NCI-H446 treated with DMSO at 0.1 percent for 48 hours (cell line): ENCODE measurements at places on chromosomes 12 and 14.

- DNase-seq = peak; percentile 46
These were observed 1.2 kb upstream of the NEMF start for GRCh38 chr14:49853572-49854375.

DNA sequence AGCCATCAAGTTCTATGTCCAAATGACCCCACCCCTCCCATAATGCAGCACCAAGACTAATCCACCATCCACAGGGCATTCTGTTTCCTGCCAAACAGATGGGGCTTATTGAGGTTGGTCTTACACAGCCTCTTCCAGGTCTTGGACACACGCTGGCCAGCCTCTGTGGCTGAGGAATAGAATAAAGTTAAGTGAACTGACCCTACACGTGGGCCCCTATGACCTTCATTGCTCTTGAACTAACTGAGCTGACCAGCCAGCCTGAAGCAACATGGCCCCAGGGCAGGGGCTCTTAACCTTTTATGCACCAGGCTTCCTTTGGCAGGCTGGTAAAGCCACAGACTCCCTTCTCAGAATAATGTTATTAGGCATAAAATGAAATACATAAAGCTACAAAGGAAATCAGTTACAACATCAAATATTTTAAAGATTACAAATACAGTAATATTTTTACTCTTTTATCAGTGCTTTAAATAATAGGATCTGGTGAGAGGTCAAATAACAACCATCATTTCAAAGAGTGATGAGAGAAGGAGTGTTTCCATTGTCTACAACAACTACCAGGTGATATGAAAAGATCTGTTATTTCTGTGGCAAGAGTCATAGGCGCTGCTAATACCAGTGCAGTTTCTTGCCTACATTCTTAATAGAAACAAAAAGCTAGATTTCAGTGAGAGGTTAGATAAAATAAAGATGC is 192.9 kb upstream of the NUDT4 start:
- DNase-seq = no peak

GRCh38 chr14:87615822-87616679 is 376.9 kb downstream of the GALC start:
- peak; percentile 18 for DNase-seq

- DNase-seq = no peak
These were observed 79.9 kb downstream of the BBS10 start for GRCh38 chr12:76268267-76268666.

GRCh38 chr14:41607966-41608663 is 1.4 kb downstream of the LRFN5 start:
- peak; percentile 32 for DNase-seq

- DNase-seq = peak; percentile 89
These were observed 479.6 kb downstream of the ADAMTS20 start for GRCh38 chr12:43072431-43072830.

GRCh38 chr14:51365241-51365965 is 125.4 kb downstream of the TMX1 start:
- no peak for DNase-seq

GRCh38 chr12:59736359-59736758 is 140.5 kb downstream of the SLC16A7 start:
- no peak for DNase-seq

DNA sequence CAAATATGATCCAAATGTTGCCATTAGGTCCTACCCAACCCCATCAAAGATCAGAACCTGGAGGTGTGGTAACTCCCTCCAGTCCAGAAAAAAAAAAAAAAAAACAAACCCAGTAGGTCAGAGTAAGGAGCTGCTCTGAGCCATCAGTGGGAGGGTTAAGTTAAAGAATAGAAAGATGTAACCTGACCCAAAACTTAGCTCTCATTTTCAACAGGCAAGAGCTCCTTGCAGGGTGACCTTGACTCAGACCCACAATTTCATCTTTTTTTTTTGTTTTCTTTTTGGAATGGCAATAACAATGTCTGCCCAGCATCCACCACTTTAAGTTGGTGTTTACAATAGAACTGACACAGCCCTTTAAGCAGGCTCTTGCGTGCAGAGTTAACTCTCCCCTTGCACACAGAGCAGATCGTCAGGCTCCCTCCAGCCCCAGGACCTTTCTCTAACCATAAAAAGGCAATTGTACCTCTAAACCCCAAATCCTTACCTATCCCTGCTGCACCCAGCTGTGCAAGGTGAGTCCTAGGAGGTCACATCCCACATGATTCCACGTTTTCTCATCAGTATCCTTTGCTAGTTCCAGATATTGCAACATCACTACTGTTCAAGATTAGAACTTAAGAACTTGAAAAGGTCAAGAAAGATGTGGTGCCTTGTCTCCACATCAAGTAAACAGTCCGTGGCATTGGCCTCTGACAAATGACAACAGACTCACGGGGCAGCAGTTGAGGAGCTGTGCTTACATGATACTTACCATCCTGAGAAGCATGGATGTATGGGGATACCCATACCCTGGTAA is 178.6 kb upstream of the EEA1 start:
- DNase-seq = no peak

- no peak for DNase-seq
These were observed 505.5 kb downstream of the NPAS3 start for GRCh38 chr14:33444136-33444535.

- no peak for DNase-seq
These were observed 31.5 kb downstream of the SLC17A8 start for GRCh38 chr12:100388382-100388781.

DNA sequence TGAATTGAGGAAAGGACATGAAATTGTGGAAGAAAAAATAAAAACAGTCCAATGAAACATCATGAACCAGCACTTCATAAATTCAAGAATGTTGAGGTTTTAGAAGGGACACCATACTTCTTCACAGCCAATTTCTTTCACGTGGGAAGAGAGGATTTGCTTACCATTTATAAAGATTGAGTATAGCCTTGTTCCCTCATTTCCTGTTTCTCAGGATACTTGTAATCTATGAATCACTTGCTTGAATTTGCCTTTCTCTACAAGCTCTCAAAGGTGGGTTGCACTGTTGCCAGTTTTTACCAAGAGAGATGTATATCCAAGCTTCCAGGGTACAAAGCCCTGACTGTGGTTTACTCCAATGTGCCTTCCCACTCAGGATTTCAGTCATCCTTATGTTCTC is 116.1 kb downstream of the DUSP6 start:
- DNase-seq = no peak

GRCh38 chr12:45416126-45416525 is 200.2 kb downstream of the ANO6 start:
- no peak for DNase-seq

GRCh38 chr12:115377230-115377629 is 693.3 kb upstream of the TBX3 start:
- DNase-seq = no peak

GRCh38 chr14:103966631-103967030 is 24.3 kb upstream of the RD3L start:
- DNase-seq = no peak

DNA sequence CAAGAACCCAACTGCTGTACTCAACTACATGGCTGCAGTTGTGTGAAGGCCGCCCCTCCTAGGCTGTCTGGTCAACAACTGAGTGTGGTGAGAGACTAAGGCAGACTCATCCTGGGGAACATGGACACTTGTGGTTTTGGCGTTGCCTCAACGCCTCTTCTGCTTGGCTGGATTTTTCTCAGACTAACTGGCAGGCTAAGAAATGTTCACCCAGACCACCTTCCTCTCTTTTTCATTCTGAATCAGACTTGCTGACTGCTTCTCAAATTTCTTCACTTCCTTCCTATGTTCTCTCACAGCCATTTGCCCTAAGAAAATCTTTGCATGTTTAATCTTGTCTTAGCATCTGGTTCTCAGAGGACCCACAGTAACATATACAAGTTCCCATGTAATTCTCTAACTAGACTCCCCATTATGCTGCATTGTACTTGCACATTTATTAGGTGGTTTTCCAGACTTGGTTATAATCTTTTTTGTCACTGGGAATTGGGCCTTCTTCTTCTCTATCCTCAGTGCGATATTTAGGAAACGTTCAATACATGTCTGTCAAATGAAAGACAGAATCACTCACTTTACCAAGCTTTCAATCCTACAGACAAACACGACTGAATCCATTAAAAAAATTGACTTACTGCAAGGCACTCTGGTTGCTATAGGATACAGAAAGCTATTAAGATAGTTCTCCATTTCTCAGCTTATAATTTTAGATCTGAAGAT is 327.6 kb downstream of the CCER1 start:
- DNase-seq = no peak

GRCh38 chr12:121579981-121580868 is 598 bp downstream of the KDM2B start:
- peak; percentile 52 for DNase-seq

GRCh38 chr14:20696764-20697163 is 8.2 kb downstream of the ANG start:
- DNase-seq = no peak

GRCh38 chr14:31312934-31313333 is 105.3 kb upstream of the HECTD1 start:
- no peak for DNase-seq

- no peak for DNase-seq
These were observed 19.4 kb upstream of the SNX6 start for GRCh38 chr14:34649344-34649743.

- no peak for DNase-seq
These were observed 50.7 kb upstream of the PTPRR start for GRCh38 chr12:70971001-70971794.

GRCh38 chr14:51262868-51263267 is 22.8 kb downstream of the TMX1 start:
- no peak for DNase-seq

GRCh38 chr12:117342682-117343081 is 18.7 kb downstream of the NOS1 start:
- DNase-seq = no peak

- no peak for DNase-seq
These were observed 115.4 kb downstream of the GLT1D1 start for GRCh38 chr12:128968668-128969067.

DNA sequence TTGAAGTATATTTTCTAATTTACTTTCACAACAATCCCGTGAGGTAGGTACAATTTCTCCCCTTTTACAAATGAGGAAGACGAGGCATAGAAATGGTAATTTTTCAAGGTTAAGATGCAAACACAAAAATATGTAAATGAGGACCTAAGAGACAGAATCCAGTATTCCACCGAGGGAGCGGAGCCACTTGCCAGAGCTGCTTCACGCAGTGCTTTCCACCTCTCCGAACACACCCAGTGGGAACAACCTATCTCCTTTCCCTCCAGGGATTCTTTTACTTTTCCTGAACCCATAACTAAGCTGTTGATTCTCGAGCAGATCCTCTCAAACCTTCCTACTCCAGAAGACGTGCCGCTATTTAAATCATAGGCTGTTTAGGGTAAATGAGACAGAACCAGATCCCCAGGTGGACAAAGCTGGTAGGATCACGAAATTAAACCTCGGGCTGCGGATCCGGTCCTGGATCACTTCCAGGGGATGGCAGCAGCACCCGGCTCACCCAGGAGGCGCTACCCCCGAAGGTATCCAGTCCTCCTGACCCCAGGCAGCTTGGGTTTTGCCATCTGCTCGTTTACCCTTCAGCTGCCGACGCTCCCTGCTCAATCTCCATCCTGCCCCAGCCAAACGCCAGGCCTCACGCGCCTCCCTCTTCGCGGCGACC is 1.5 kb downstream of the DDHD1 start:
- DNase-seq = peak; percentile 9

DNA sequence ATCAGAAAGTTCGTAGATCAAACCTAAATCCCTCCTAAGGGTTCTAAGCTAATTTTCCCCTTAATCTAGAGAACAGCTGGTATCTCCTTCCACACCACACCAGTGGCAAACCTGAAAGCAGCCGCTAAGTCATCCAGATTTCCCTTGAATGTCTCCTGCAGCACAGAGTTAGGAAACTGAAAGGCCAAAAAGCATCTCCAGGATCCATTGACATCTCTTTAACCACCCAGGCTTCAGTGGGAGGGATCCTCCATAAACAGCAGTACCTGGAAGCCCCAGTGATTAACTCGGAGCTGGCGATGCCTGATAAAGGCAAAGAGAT is 47.6 kb downstream of the CRACR2A start:
- no peak for DNase-seq

- no peak for DNase-seq
These were observed 371.2 kb downstream of the BTG1 start for GRCh38 chr12:91774434-91774921.

DNA sequence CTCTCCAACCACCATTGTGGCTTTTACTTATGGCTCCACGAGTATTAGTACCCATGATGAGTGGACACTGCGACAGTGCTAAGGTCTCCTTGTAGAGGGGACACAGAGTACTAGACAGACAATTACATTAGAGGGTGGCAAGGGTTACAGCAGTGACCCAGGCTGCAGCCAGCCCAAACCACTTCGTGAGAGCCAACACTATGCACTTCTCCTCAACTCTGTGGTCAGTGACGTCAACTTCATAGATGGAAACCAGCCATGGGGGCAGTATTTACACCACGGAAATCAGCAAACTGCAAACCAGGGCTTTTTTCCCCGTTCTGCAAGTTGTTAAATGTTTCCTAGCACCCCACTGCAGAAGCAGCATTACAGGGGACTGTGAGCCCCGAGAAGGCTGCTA is 61.6 kb upstream of the ZFP36L1 start:
- DNase-seq = no peak

GRCh38 chr14:69807192-69807591 is 10.2 kb upstream of the SLC10A1 start:
- DNase-seq = no peak

DNA sequence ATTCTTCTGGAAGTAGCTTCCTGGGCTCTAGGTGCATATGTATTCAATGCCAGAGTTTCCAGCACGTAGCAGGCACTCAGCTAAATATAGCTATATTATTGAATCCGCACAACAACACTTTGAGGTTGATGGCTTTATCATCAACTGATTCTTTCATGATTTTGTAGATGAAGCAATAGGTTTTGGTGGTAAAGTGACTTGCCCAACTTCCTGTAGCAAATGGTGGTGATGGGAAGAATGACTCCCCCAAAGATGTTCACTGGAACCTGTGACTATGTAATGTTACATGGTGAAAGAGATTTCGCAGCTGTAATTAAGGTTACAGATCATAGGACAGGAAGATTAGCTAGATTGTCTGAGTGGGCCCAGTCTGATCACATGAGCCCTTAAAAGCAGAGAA is 3.2 kb downstream of the TDRD9 start:
- no peak for DNase-seq

GRCh38 chr12:69936214-69936731 is 111.2 kb downstream of the MYRFL start:
- no peak for DNase-seq

- no peak for DNase-seq
These were observed 34.3 kb upstream of the CHFR start for GRCh38 chr12:132921685-132922084.

DNA sequence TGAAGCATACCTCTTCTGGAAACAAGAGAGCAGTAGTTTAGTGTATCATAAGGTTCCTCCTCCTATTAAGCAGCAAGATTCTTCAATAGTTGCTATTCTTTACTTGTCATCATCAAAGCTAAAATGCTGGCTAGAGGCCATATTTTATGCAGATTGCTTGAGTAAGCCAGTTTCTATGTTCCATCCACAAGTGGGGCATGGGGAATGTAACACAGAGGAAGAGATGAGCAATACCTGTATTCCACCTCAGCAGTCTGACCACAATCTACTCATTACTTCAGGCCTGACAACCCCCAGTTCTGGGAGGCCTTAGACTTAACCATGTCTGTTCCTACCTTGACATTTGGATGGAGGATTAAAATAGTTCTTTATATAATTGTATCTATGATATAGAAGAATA is 423.6 kb downstream of the BTG1 start:
- DNase-seq = no peak

GRCh38 chr14:55370883-55371455 is 40.7 kb downstream of the ATG14 start:
- DNase-seq = no peak

GRCh38 chr14:74670726-74671411 is 42.0 kb downstream of the AREL1 start:
- no peak for DNase-seq
